ENCODE measurements at places on chromosomes 5 and 9. TPM values are rescaled to one million over a fixed set of nuclear protein-coding genes. Genes with fewer than 3 reads are reported as not detected.

Gene SLC6A3
- 0.53 TPM for total RNA-seq

Gene TARS1
- total RNA-seq, result 139 TPM

Gene SAXO1
- total RNA-seq, result not detected

Gene LCN2
- 6.8 TPM for total RNA-seq

Gene IFNW1
- not detected for total RNA-seq

Gene MCC
- total RNA-seq, result 0.19 TPM

Gene C5orf58
- total RNA-seq, result not detected

Gene FLT4
- 5.3 TPM for total RNA-seq

Gene QRFP
- not detected for total RNA-seq

Gene C9orf152
- total RNA-seq, result 0.05 TPM

Gene GOLM1
- total RNA-seq, result 117 TPM

Gene C7
- total RNA-seq, result not detected

Gene HEMGN
- total RNA-seq, result not detected

Gene WNT8A
- total RNA-seq, result not detected

Gene CEL
- 0.58 TPM for total RNA-seq

Gene TNC
- 0.59 TPM for total RNA-seq

Gene TCERG1
- 50.9 TPM for total RNA-seq

Gene PCDHB3
- total RNA-seq, result 0.05 TPM

Gene IFNA10
- total RNA-seq, result not detected

Gene CTXN3
- not detected for total RNA-seq

Gene TRIP13
- total RNA-seq, result 63.4 TPM

Gene CDC25C
- 10.5 TPM for total RNA-seq

Gene SEPTIN8
- total RNA-seq, result 14.6 TPM

Gene SLC46A2
- not detected for total RNA-seq

Gene RNF180
- 0.32 TPM for total RNA-seq

Gene ANKRD55
- not detected for total RNA-seq

Gene NEUROG1
- total RNA-seq, result not detected

Gene LRRTM2
- total RNA-seq, result not detected

Gene PKD2L2
- total RNA-seq, result not detected

Gene NUTM2F
- not detected for total RNA-seq

Gene BSPRY
- total RNA-seq, result not detected

Gene ZDHHC11B
- total RNA-seq, result 1.6 TPM

Gene FBP2
- not detected for total RNA-seq

Gene PFN3
- not detected for total RNA-seq
